ENCODE measurements at places on chromosomes 5 and 9.

DNA sequence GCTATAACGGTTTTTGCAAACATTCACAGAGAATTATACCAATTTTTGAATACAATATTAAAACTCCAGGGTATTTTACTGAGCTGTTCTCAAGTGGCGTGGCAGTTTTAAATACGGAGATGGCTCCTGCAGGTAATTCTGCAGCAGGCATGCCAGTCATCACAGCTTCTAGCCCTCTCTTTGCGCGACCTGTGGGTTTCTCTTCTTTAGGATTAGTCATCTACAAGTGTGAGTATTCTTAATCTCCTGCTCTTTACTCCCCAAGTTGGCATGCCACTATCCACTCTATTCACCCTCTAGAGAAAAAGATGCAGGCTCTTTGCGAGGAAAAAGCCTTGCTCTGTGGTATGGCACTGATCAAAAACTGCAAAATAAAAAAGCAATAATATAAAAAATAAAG lies 43.9 kb downstream of the ANKRD31 start:
- DNase-seq = no peak

DNA sequence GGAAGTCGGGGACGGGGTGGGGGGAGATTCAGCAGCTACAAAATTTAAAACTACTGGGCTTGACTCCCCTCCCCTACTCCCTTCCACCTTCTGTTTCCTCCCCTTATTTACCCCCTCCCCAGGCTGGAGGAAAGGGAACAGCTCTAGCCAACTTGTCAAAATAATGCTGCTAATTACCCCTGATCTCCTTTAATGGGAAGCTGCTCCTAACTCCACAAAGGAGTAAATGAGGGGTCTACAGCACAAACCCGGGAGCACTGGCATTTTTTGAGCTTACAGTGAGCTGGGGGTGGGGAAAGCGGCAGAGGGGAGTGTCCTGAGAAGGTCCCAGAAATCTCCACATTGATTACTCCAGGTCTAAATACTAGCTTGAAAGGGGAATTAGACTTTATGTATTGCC lies 3.1 kb downstream of the PTCH1 start:
- DNase-seq = no peak

DNA sequence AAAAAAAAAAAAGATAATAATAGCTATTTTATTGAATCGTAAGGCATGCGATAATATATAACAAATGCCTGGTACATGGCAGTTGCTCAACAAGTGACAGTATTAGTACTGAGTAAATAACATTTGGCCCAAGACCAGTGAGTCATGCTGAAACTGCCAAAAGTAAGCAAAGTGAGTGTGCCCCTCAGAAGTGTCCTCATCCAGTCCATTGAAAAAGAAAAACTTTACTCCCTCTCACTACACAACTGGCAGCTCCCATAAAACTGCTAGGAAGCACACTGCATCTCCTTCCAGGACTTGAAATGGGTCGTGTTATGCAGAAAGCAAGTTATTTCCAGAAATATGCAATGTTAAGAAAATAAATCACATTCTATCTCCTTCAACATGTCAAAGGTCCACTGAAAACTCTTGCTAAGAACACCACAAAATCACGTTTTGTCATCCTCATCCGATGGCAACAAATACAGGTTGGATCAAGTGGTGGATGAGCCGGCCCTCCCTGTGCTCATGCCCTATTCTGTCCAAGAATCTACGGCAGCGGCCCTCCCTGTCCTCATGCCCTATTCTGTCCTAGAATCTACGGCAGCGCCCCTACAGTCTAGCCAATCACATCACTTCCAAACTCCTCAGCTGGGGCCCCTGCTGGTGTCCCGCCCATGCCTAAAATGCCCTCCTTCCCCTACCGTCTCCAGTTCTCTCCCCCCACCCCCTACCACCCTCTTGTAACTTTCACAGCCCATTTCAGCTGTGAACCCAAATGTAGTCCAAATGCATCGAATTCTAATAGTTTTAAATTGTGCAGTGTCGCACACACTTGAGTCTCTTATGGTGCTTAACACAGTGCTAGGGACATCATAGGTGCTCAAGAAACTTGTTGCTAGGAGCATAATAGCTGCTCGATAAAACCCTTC lies 12.5 kb downstream of the PTCH1 start:
- no peak for DNase-seq

GRCh38 chr9:127711831-127712274 lies 3.6 kb downstream of the PTRH1 start:
- DNase-seq = no peak

DNA sequence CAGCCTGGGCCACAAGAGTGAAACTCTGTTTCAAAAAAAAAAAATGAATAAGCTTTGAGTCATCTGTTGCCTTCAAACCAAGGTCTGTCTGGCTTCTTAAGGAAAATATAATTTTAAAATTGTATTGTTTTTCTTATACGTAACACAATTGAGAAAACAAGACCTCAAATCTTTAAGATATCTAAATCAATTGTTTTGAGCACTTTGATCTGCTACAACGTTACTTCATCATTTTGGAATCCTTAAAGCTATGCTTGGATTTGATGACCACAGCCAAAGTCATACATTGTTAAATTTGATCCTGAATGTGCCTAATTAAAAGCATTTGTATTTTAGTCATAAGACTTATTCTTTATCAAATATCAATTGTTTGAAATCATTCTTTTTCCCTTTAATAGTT lies 37.7 kb upstream of the VCAN start:
- DNase-seq = no peak

- peak; percentile 18 for DNase-seq
Measured at GRCh38 chr5:61304590-61305381, 27.3 kb upstream of the ZSWIM6 start.

DNA sequence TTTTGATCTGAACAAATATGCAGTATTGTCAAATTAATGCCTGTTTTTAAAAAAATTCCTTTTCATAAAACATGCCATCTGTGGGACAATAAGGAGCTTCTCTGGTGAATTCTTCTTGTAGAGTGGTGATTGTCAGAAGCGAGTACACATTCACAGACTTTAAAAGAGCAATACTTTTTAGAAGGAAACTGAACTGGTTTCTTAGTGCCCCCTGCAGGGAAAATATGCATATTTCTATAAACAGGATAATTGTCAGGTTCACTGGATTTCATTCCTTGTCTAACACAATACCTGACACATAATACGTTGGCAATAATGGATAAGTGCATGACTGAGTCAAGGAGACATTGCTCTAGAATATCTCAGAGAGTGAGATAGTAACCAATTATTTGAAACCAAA lies 133.7 kb downstream of the KIF4B start:
- DNase-seq = no peak

- DNase-seq = no peak
Measured at GRCh38 chr5:77016962-77017361, 13.2 kb upstream of the AGGF1 start.

DNA sequence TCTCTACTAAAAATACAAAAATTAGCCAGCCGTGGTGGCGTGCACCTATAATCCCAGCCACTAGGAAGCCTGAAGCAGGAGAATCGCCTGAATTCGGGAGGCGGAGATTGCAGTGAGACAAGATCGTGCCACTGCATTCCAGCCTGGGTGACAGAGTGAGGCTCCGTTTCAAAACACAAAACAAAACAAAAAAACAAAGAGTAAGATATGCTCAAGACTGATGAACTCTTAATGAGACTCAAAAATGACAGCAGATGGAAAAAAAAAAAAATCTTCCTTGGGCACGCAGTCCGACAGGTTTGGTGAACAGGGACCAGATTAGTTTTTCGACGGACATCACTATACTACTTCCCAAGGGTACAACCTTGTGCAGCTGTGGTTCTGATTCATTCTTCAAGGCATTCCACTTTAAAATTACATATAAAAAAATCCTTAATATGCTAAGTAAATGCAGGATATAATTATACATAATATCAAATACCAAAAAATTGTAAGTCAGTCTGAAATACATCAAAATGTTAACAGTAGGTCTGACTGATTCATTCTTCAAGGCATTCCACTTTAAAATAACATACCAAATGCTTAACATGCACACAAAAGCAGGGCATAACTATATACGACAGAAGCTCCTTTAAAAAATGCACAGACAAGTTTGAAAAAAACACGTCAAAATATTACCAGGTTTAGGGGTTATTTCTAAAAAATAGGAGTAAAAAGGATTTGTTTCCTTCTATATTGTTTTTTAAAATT lies 12.3 kb downstream of the PSIP1 start:
- no peak for DNase-seq

- DNase-seq = no peak
Measured at GRCh38 chr5:122605236-122605635, 169.6 kb upstream of the SNX2 start.

DNA sequence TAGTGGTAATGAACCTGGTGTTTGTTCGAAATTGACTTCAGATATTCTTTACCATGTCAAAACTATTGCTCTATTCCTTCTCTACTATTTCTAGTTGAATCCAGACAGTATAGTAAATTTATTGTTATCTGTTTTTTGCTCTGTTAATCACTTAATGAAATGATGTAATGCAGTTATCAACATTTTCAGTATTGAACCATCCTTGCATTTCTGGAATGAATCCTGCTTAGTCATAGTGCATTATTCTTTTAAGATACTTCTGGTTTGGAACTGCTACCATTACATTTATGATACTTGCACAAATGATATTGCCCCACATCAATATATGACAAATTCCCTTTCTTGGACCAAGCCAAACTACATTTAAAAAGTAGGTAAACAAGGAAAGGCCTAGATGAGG lies 554.0 kb upstream of the KLF4 start:
- DNase-seq = no peak

Data from NCI-H1436 (cell line).